NCI-H446 treated with DMSO at 0.1 percent for 48 hours (cell line): ENCODE measurements at places on chromosomes 11 and 22.

DNA sequence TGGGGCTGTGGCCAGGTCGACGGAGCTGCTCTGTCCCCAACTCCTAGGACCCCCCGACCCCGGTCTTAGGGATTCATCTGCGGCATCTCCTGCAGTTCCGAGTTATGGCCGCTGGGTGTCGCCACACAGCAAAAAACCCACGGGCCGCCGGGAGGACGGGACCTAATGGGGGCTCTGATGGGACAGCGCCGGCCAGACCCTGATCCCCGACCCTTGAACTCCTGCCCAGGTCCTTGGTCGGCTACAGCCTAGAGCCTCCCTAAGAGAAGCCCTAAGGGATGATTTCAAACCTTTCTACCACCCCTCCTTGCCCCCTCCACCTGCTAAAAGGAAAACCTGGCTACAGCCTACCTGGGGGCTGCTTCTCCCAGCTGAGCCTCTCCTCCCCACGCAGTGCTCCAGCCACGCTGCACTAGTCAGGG, 30.8 kb upstream of the LRRC10B start:
- no peak for DNase-seq

DNA sequence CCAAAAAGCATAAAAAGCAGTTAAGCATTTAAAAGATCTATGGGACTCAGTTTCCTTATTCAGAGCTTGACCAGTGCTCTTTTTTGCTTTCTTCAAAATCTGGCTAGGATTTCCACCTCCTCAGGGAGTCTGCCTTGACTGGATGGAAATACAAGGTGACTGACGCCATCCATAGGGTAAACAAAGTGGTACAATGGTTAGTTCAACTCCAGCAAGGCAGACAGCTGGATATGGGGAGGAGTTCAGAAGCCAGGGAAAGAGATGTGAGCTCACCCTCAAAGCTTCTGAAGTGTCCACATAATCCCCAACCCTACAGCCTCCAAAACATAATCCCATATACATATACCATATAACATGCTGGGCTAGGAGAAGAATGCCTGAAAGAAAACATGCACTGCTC, 52.0 kb downstream of the KIRREL3 start:
- DNase-seq: no peak

- DNase-seq: no peak
Measured at GRCh38 chr11:36499315-36499714, 10.8 kb downstream of the TRAF6 start.

- DNase-seq: no peak
Measured at GRCh38 chr11:90216611-90217010, 6.2 kb downstream of the CHORDC1 start.

- DNase-seq: no peak
Measured at GRCh38 chr11:33059331-33060007, 20.1 kb downstream of the TCP11L1 start.

GRCh38 chr22:19420321-19420720, 11.2 kb downstream of the HIRA start:
- no peak for DNase-seq

GRCh38 chr22:23219822-23220484, 39.6 kb downstream of the BCR start:
- no peak for DNase-seq

GRCh38 chr22:33513388-33514338, 406.6 kb downstream of the LARGE1 start:
- DNase-seq: no peak

DNA sequence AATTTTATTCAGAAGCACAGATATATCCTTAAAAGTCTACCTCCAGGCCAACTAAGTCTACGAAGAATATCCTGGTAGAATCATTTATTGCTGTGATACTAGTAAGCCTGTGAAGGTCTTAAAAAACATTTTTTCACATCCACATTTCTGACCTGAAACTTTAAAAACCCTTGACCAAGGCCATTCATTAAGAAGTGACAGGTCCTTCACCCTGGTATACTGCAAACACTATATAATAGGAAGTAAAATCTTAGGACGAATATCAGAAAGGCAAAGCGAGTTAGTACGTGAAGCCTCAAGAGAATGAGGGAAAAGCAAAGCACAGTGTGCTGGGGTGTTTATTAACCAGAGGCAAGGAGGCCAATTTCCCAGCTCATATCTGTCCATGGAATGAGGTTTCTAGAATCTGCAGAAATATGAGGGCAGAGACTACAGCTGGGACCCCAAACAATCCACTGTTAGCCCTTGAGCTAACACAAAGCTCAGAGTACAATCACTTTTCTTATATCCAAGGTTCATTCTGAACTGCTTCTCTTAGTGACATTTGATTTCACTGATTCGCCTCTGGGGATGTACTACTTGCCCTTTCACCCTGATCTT, 71.0 kb downstream of the AMBRA1 start:
- DNase-seq: no peak

GRCh38 chr11:94494126-94494680, 419 bp downstream of the ANKRD49 start:
- no peak for DNase-seq

DNA sequence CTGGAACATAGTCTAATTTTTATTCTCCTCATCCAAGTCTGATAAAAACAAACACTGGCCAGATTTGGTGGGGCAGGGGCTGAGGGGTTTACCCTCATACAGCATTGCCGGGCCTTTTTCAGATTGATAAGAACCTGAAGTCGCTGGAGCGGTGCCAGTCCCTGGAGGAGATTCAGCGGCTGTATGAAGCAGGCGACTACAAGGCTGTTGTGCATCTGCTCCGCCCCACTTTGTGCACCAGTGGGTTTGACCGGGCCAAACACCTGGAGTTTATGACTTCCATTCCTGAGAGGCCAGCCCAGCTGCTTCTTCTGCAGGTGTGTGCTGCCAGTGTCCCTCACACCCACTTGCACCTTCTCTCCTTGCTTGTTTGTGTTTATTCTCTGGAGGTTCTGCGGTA, 55.8 kb downstream of the CABIN1 start:
- no peak for DNase-seq

DNA sequence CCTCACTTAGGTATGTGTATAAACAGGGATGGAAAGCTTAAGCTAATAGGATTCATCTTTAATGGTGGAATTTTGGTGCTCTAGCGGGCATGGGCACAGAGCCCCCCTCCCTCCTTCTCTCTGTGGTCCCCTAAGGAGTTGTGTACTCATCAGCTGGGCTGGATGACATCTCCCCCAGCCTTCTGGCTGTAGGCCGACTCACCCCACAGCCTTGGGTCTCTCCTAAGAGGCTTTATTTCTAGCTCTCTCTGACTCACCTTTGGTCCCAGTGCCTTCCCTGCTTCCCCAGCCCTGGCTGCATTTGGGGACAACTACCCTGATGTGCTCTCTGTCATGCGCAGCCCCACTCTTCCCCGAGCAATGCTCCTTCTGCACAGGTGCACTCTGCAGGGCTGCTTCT, 26.9 kb downstream of the SLC6A5 start:
- no peak for DNase-seq

DNA sequence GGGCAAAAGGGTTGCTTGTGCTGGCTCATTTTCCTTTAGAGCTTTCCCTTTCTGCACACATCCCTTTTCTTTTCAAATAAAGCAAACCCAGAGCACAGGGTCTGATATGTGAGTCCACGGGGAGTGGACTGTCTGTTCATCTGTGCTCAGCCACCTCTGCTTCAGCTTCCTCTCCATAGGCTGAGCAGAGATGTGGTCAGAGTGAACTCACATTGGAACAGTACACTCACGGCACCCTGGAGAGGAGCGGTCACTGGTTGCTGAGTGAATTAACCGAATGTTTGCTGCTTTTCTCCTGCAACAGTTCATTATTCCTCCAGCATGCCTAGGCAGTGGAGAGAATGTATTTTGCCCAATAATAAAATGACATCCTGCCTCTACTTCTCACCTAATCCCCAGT, 36.3 kb upstream of the CABP7 start:
- no peak for DNase-seq

GRCh38 chr22:19930551-19931486, 10.8 kb upstream of the COMT start:
- DNase-seq: no peak

DNA sequence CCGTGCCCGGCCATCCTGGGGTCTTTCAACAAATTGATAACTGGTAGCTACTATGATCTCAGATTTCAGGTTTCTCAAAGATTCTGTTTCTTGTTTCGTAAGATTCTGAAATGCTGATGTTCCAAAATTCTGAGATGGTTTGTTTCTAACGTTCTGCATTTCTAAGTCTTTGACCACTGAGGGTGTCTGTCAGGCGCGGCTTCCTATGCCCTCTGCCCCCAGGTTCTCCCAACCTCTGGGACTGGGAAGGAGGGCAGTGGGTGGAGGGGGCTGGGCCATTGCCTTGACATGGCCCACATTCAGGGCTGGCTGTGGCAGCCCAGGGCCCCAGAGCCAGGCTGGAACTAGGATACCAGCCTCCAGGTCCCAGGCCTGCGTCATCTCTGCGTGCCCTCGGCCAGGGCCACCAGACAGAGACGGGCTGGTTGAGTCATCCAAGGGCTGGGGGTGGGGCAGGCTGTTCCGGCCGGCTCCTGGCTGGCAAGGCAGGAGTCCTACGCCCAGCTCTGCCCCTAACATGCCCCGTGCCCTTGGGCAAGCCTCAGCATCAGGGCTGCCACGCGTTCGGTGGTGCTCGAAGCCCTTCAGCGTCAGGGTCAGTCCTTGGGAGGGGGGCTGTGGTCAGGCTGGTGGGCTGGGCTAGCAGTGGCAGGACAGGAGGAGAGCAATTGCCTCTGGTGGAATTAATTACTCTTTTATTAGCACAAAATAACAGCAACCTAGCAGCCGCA, 5.2 kb downstream of the TMEM134 start:
- DNase-seq: no peak

- peak; percentile 48 for DNase-seq
Measured at GRCh38 chr11:7513234-7514098, at the start of gene PPFIBP2. Gene PPFIBP2 (plus strand): TSS chr11:7513999. CDS start chr11:7549476, 35,477 bp downstream.

- no peak for DNase-seq
Measured at GRCh38 chr11:3674189-3674588, 3.0 kb upstream of the CHRNA10 start.

- no peak for DNase-seq
Measured at GRCh38 chr11:87917111-87917510, 258.1 kb downstream of the RAB38 start.

- DNase-seq: peak; percentile 32
Measured at GRCh38 chr11:68383976-68384501, 71.6 kb downstream of the LRP5 start.

- peak; percentile 2 for DNase-seq
Measured at GRCh38 chr22:42180349-42180842, 49.8 kb upstream of the CYP2D6 start.

DNA sequence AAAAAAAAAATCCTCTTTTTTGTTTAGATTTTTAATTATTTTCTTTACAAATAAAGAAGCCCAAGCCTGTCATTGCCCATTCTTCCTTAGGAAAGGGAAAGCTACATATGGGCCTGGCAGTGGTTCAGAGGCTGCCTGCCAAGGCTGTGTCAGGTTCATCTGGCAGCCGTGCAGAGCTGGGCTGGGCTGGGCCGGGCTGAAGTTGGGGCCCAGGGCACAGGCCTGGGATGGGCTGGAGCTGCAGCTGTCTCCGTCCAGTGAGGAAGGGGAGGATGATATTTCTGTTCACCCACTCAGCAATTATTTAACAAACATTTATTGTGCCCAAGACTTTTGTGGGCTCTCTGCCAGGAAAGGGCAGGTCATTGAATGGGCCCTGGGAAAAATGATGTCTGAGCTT, 4.6 kb downstream of the PRR5L start:
- DNase-seq: peak; percentile 79

DNA sequence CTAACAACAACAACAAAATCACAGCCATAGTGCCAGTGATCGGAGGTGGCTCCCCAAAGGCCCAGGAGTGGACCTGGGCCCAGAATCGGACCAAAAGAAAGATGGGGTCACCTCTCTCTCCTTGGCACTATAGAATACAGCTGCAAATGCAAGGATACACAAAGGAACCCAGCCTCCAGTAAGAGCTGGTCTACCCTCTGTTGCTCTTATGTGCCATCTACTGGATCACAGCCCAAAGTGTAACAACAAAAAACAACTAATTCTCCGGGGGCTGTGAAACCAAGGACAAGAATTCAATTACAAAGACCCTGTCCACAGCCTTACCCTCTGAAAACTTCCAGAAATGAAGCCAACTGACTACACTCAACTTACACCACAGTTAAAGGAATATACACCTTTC, 21.6 kb downstream of the OR8G5 start:
- no peak for DNase-seq

DNA sequence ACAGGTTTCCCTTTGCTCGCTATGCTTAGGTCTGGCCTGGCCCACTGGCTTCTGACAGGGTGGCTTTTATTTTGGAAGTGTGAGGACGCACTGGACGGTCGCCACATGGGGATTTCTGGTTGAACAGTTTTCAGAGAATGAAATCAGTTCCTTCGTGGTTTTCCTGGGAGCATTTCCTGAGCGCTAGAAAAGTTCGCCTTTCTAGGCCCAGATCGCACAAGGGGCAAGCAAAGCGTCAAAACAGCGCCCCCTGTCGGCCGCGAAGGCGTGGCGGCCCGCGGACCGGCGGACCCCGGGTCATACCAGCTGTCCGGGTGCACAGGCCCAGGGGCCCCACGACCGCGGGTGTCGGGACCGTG, 12.7 kb upstream of the CYP2R1 start:
- no peak for DNase-seq

- peak; percentile 78 for DNase-seq
Measured at GRCh38 chr11:19536131-19536530, 176.5 kb upstream of the NAV2 start.
